Adrenal gland (tissue), 19 donors: ENCODE measurements at places on chromosomes 6 and 20. TPM values are rescaled to one million over a fixed set of nuclear protein-coding genes. Genes with fewer than 3 reads are reported as not detected.

Gene GPX5
- not detected for total RNA-seq

Gene SIRPB1
- 2.3 TPM for total RNA-seq

Gene DNAAF9
- total RNA-seq = 20.2 TPM

Gene TULP1
- total RNA-seq = not detected

Gene LAMA4
- 39.7 TPM for total RNA-seq

Gene CAGE1
- 0.08 TPM for total RNA-seq

Gene TMEM242
- total RNA-seq = 16.9 TPM
